ENCODE measurements at places on chromosomes 11 and 22.

DNA sequence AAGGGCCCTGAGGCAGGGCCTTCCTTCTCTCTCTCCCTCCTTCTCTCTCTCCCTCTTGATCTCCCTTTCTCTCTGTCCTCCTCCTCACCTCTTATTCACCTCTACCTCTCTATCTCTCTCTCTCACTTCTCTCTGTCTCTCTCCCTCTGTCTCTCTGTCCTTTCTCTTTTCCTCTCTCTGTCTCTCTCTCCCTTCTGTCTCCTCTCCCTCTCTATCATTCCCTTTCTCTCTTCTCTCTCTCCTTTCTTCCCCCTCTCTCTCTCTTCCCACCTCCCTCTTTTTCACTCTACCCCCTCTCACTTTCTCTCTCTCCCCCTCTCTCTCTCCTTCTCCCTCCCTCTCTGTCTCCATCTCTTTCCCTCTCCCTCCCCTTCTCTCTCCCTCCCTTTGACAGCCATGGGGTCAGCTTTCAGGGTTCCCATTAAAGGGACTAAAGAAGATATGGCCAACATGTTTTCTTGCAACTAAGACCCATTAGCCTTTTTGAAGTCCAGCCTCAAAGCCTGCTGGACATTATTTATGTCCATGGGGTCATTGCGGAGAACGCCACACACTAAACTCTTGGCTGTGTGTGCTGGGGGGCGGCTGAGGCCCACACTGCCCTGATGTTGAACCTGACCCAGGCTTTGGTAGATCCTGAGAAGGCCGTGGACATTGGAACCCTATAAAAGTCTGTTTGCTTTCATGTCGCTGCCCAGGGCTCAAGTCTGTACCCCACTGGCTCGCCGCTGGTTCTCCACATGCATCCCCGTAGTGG, 15.0 kb downstream of the ANO1 start:
- no peak for DNase-seq

DNA sequence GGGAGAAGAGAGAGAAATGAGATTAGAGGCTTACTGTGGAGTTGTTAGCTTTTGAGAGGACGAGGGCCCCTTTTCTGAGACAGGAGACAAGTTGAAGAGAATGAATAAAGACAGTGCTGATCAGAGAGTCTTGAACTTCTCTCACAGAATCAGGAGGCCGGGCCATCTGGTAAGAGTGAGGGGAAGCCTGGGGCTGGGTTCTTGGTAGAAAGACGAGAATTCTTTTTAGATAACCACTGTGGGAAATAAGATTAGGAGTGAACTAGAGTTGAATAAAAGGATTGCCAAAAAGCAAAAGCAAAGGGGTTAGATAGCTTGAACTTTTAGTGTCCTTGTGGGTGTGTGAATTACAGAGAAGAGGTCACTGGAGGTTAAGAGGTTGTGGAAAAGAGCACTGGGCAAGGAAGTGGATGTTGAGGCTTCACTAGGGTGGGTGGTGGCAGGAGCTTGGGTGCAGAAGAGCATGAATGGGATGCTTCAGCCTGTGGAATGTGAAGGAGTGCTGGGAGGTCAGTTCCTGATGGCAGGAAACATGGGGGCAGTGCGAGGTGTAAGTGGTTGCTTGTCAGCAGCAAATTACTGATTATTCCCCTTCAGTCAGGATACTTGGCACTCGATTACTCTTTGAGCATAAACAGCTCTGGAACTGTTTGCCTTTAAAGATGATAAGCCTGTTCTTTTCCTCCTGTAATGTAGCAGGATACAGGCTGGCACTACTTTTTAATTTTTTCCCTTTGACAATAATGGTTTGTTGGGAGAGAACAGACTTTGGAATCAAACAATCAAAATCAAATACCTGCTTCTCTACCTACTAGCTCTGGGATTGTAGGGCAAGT, 98.3 kb downstream of the ARHGAP42 start:
- no peak for DNase-seq

DNA sequence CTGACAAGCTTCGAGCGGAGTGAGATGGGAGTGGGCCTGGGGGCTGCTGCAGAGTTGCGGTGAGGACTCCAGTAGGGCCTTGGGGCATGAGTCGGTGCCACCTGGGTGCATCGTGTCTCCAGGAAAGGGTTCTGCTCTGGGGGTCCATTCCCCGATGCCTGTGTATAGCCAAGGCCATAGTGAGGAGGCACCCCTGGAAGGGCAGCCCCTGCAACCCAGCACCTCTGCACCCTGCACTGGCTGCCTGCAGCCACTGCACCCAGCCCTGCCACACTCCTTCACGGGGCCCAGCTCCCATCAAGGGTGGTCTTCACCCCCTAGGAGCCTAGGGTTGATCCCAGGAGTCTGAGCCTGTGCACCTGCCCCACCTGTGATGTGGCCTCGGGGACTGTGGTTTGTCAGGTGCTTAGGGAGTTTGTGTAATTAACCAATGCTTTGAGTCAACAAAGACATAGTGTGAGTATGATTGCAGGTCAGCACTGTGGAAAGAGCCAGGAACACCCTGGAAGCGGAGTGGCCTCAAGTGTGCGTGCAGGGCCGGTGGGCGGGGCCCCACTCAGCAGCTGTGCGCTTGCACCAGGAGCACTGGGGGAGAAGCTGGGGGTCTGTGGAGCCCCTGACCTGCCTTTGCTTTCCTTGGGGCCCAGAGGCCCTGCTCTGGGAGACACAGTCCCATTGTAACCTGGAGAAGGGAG, 1299.3 kb downstream of the BRD1 start:
- DNase-seq, result no peak

GRCh38 chr22:37497062-37497599, 10.9 kb upstream of the MFNG start:
- DNase-seq, result no peak

DNA sequence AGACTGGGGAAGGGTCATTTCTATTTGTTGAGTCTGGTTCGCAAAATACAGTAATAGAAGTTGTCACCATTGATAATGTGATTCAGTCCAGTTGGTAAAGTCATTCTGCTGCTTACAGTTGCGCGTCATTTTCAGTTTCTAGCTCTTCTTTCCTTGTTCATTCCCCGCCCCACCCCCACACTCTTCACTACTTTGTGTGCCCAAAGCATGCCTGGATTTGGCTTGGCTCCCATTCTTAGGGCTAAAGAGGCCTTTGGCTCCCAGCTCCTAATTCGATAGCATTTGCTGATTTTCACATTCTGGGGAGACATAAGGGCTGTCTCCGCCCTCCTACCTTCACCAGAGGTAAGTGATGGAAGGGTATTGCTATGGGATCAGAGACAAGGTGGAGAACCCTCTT, 43.0 kb downstream of the CECR2 start:
- DNase-seq, result no peak

- no peak for DNase-seq
Observed at GRCh38 chr22:17108256-17109112, 12.7 kb downstream of the TMEM121B start.

GRCh38 chr11:126415669-126416420, 60.4 kb downstream of the ST3GAL4 start:
- DNase-seq, result no peak

- DNase-seq, result no peak
Observed at GRCh38 chr11:108624196-108624925, 30.8 kb upstream of the EXPH5 start.

DNA sequence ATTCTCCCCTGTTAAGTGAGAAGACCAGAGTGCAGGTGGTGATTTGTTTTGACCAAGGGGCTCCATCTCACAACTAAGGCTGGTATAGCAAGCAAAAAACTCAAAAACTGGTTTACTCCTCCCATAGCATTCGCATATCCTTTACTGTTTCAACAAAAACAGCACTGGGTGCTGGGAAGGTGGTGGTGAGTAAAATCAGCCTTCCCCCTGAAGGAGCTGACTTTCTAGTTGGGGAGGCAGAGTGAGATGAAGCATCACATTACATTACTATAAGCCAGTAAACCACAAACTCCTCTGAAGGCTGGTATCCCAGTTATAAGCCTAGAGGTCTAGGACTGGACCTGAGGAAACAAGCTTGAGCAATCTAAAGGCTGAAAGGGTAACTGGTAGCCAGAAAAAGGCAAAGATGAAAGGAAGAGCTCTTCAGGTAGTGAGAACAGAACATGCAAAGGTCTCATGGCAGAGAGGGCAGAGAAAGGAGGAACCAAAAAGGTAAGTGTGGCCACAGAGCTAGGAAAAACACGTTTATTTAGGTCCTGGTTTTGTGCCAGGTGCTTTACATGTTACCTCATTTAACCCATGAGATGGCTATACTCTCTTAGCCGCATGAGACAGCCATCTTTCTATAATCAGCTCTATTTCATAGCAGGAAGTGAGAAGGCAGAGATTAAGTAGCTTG, 22.3 kb downstream of the TMEM123 start:
- DNase-seq, result no peak

DNA sequence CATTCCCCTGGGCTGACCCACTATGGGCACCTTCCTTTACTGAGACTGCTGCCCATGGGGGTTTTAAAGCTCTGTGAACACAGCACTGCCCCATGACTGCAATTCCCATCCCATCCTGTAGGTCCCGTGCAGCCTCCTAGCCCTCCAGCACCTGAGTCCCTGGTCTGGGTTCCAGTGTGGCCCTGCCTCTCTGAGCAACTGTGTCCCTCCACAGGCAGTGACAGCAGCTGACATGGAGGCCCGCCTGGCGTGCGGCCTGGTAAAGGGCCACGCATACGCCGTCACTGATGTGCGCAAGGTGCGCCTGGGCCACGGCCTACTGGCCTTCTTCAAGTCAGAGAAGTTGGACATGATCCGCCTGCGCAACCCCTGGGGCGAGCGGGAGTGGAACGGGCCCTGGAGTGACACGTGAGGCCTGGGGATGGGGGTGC, 12.6 kb downstream of the OMP start:
- DNase-seq, result no peak
